ENCODE measurements at places on chromosomes 13 and 19. TPM values are rescaled to one million over a fixed set of nuclear protein-coding genes. Genes with fewer than 3 reads are reported as not detected.

TNFRSF19 gene
- not detected for total RNA-seq

PTPRH gene
- not detected for total RNA-seq

GRCh38 chr19:33163481-33163880 is 30.6 kb upstream of the LRP3 start:
- DNase-seq = no peak

- peak; percentile 27 for DNase-seq
Measured at GRCh38 chr13:38045278-38046048, 175.9 kb upstream of the TRPC4 start.

- DNase-seq = no peak
Measured at GRCh38 chr19:3691372-3691716, 8.9 kb downstream of the PIP5K1C start.

CGB5 gene
- total RNA-seq = 1.1 TPM

- DNase-seq = no peak
Measured at GRCh38 chr19:51948975-51949374, 21.7 kb downstream of the ZNF613 start.

GRCh38 chr19:28727480-28728159 is 485.3 kb downstream of the UQCRFS1 start:
- no peak for DNase-seq

Data from mammary epithelial cell (primary cell).